Immature natural killer cell (primary cell): ENCODE measurements at places on chromosomes 6 and 20. TPM values are rescaled to one million over a fixed set of nuclear protein-coding genes. Genes with fewer than 3 reads are reported as not detected.

DNA sequence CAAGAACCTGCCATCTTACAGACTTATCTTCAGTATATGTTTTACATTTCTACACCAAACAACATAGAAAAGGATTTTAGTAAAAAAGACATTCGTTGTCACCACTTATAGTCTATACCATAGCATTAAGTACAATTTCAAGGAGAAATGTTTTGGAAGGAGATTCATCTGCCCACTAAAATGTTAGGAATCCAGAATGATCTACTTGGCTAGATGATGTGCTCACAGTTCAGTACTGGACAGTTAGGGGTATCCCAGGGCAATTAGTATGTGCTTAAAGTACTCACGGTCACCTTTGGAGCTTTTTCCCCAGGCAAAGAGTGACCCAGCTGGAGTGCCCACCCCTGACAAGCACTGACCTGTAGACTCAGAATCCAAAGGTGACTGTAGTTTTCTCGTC lies 222.9 kb downstream of the SLC24A3 start:
- H3K27ac ChIP-seq, result no peak overlapping the region
- peaks cover 11% of the 10 kb centered on the region for H3K4me1 ChIP-seq
- no peak for DNase-seq
- H3K36me3 ChIP-seq, result no peaks in the 10 kb centered on the region
- H3K27me3 ChIP-seq, result no peaks in the 10 kb centered on the region

- H3K4me3 ChIP-seq, result no peak overlapping the region
- DNase-seq, result no peak
- H3K27me3 ChIP-seq, result peaks cover 6% of the 10 kb centered on the region
- no peak overlapping the region for H3K27ac ChIP-seq
Measured at GRCh38 chr6:29968130-29968529, 25.8 kb downstream of the HLA-A start.

Gene CGAS
- 4.0 TPM for polyA plus RNA-seq

DNA sequence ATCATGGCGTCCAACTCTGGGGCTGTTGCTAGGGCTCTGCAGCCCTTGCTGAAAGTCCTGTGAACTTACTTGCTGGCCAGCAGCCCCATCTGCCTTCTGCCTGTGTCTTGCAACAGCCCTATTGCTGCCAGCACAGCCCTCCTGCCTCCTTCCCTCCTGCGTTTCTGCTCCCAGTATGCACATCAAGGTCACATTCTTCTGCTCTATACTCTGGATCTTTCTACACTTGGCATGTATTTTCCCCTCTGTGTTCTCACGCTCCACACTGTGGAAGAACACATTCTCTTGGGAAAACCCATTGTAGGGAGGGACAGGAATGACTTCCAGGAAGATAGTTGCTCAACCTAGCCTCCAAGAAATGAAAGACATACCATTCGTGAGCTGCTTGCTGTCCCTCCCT lies 80.9 kb upstream of the PHACTR2 start:
- no peaks in the 10 kb centered on the region for H3K27me3 ChIP-seq
- peaks cover 17% of the 10 kb centered on the region for H3K4me1 ChIP-seq
- no peak overlapping the region for H3K27ac ChIP-seq
- DNase-seq, result no peak
- no peak overlapping the region for H3K4me3 ChIP-seq

DNA sequence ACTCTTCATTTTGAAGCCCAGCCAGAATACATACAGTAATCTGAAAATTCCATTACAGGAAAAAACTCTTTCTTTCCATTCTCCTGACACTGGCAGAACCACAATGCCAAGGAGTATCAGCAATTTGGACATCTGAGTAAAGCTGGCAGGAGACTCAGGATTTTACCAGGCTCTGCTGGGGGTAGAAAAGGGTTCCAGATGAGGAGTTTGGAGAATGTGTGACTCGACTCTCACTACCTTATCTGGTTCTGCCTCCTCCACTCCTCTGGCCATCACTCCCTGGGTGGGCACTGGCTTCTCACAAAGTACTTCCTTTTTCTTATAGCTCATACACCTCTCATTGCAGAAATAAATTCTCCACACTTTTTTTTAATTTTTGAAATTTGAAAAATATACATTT lies 10.6 kb upstream of the WFDC8 start:
- H3K4me1 ChIP-seq, result no peaks in the 10 kb centered on the region
- H3K27ac ChIP-seq, result no peak overlapping the region
- peaks cover 8% of the 10 kb centered on the region for H3K27me3 ChIP-seq
- no peaks in the 10 kb centered on the region for H3K36me3 ChIP-seq

- peaks cover 31% of the 10 kb centered on the region for H3K4me1 ChIP-seq
- no peaks in the 10 kb centered on the region for H3K36me3 ChIP-seq
- H3K27ac ChIP-seq, result peak within 1 kb of the TSS; percentile 87
- peak within 1 kb of the TSS; percentile 94 for H3K4me3 ChIP-seq
- peak; percentile 52 for DNase-seq
Measured at GRCh38 chr20:3407040-3407770, at the start of gene DNAAF9. Gene DNAAF9, minus strand, starts transcription at chr20:3407669. Its CDS starts 112 bp downstream, at chr20:3407557.

GRCh38 chr6:70459235-70459634 lies 45.9 kb downstream of the FAM135A start:
- H3K27me3 ChIP-seq, result no peaks in the 10 kb centered on the region
- H3K27ac ChIP-seq, result no peak overlapping the region
- no peak overlapping the region for H3K4me3 ChIP-seq
- peaks cover 13% of the 10 kb centered on the region for H3K36me3 ChIP-seq
- H3K4me1 ChIP-seq, result no peaks in the 10 kb centered on the region

Gene ZFAND3
- polyA plus RNA-seq, result 3.1 TPM

Gene TPD52L2
- polyA plus RNA-seq, result 67.5 TPM
